Mesothelial cell of epicardium (in vitro differentiated cells): ENCODE measurements at places on chromosomes 2 and 18. TPM values are rescaled to one million over a fixed set of nuclear protein-coding genes. Genes with fewer than 3 reads are reported as not detected.
A peak's percentile ranks its signal among the peaks of the same experiment; 100 is the strongest.

B3GNT7 gene
- total RNA-seq, result 5.2 to 7.0 TPM (median 5.6 TPM) in 3 replicates

TFPI gene
- total RNA-seq, result 80.0 to 89.7 TPM (median 87.9 TPM) in 3 replicates

CABYR gene
- 13.1 to 14.8 TPM (median 13.7 TPM) in 3 replicates for total RNA-seq

CRYBA2 gene
- total RNA-seq, result not detected in 3 replicates

WBP1 gene
- 111 to 113 TPM (median 111 TPM) in 3 replicates for total RNA-seq

KATNAL2 gene
- 7.0 to 8.9 TPM (median 8.9 TPM) in 3 replicates for total RNA-seq

IMPA2 gene
- total RNA-seq, result 29.9 to 30.6 TPM (median 30.4 TPM) in 3 replicates

KCNJ3 gene
- 0.97 to 1.4 TPM (median 1.2 TPM) in 3 replicates for total RNA-seq

PLA2R1 gene
- 14.4 to 15.0 TPM (median 14.8 TPM) in 3 replicates for total RNA-seq

MYO5B gene
- total RNA-seq, result 15.1 to 15.6 TPM (median 15.1 TPM) in 3 replicates

POTEI gene
- 7.0 to 7.3 TPM (median 7.1 TPM) in 3 replicates for total RNA-seq

CACNB4 gene
- total RNA-seq, result 3.3 to 4.1 TPM (median 3.5 TPM) in 3 replicates

DNA sequence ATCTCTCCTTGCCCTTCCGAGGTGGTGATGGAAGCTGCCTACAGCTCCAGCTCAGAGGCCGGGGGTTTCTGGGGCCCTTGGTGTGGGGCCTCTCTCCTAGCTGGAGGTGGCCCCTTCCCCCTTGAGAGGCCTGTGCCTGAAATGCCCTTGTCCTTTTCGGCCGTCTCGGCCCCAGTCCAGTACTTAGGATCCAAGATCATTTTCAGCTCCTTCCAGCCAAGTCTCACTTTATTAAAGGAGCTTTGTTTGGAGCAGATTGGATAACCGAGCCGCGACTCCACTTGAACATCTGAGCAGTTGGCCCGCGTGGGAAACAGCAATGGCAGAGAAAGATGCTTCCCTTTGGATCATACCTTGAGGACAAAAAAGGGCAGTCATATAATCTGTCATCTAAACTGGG, 125.0 kb downstream of the NEDD4L start:
- no peaks in the 10 kb centered on the region for H3K4me1 ChIP-seq
- no peak for DNase-seq
- no peaks in the 10 kb centered on the region for H3K27me3 ChIP-seq
- H3K27ac ChIP-seq, result no peak overlapping the region
- no peak overlapping the region for H3K4me3 ChIP-seq

DNA sequence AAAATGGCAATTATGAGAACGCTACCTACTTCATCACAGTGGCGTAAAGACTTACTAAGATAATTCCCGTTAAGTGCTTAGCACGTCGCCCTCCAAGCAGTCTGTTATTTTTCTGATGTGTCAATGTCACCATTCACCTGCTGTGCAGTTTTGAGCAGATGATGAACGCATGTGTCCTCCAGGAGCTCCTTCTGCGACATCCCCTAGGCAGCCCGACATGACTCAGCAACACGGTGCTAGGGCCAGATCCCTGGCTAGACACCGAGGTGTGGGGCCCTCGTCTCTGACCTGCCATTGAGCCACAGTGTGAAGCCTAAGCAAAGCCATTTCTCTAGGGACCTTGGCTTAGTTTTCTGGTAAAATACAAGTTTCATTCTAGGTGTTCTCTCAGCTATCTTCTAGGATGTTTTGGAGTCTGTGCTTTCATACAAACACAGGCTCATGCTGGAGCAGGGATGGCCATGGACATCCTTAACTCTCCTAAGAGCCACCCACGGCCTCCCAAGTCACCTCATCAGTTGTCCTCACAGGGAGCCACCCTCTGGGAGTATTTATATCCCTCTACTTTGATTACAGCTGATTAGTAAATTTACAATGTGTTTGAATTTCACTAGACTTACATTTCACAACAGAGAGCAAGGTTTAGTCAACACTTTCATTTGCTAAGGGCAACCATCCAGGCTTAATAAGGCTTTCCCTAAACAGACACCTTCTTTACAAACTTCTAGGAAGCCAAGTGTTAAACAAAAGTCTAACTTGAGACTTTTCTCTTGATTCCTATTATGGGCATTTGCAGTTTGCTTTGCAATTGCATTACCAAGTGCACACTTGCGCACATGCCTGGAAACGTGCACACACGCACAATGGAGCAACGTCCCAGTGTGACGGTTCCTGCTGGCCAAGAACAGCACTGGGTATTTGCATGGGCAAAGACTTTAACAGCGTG, 376.8 kb upstream of the ID2 start:
- no peak overlapping the region for H3K4me3 ChIP-seq
- DNase-seq, result no peak
- no peak overlapping the region for H3K27ac ChIP-seq
- H3K4me1 ChIP-seq, result peaks cover 18% of the 10 kb centered on the region
- H3K36me3 ChIP-seq, result no peaks in the 10 kb centered on the region

GRCh38 chr2:10026940-10027569, 16.3 kb upstream of the KLF11 start:
- no peak for DNase-seq
- no peaks in the 10 kb centered on the region for H3K27me3 ChIP-seq
- H3K4me3 ChIP-seq, result no peak overlapping the region
- H3K36me3 ChIP-seq, result no peaks in the 10 kb centered on the region
- no peak overlapping the region for H3K27ac ChIP-seq

GRCh38 chr18:61435064-61435652, 101.9 kb downstream of the CDH20 start:
- H3K36me3 ChIP-seq, result no peaks in the 10 kb centered on the region
- no peaks in the 10 kb centered on the region for H3K27me3 ChIP-seq
- H3K4me3 ChIP-seq, result no peak overlapping the region

DNA sequence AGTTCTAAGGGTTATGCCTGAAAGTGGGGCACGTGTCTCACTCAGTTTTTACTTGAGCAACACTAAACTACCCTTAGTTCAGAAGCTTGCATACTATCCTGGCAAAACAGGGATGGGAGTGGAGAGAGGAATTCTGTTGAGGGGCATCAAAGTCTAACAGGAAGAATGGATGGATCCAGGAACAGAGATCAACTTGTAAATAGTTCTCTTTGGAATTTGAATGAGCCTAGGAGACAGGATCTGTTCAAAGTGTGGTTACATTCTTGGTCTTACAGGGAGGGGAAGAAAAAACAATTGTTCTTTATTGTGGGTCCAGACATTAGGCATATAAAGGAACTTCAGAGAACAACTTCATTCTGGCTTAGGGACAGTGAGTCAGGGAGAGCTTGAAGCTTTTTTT, 560.2 kb downstream of the CNTNAP5 start:
- DNase-seq, result no peak
- H3K4me1 ChIP-seq, result no peaks in the 10 kb centered on the region
- no peak overlapping the region for H3K4me3 ChIP-seq

- H3K27ac ChIP-seq, result no peak overlapping the region
- DNase-seq, result no peak
- peaks cover 14% of the 10 kb centered on the region for H3K4me1 ChIP-seq
- no peaks in the 10 kb centered on the region for H3K36me3 ChIP-seq
- no peak overlapping the region for H3K4me3 ChIP-seq
Observed at GRCh38 chr2:96113367-96113677, 3.0 kb downstream of the ADRA2B start.

DNA sequence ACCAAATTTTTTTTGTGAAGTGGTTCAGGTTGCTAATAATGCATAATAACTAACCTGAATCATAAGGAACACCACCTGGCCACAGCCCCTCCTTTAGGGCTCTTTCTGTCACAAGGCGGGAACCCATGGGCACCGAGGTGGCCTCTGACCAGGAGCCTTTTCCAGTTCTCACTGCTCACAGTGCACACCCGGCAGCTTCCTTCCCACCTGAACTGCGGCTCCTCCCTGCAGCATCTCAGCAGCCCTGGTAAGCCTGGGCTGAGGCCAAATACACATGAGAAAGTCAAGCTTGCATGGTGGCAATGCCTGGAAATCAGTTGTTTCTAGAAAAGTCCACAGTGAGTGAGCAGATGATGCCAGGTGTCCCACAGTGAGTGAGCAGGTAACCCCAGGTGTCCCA, 77.6 kb upstream of the SNTG2 start:
- no peak for DNase-seq
- H3K27ac ChIP-seq, result no peak overlapping the region
- no peaks in the 10 kb centered on the region for H3K4me1 ChIP-seq

DNA sequence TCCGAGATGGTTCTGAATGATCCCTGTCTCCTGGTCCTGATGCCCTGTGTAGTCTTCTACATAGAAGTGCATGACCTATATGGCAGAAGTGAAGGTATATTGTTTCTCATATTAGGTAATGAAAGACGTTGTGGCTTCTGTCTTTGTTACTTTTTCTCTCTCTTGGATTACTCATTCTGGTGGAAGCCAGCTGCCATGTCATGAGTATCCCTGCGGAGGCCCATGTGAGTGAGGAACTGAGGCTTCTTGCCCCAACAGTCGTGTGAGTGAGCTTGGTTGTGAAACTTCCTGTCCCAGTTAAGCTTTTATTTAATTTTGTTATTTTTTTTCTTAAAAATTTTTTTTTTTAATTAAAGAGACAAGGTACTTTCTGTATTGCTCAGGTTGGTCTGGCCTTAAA, 134.7 kb downstream of the UBR3 start:
- no peak overlapping the region for H3K4me3 ChIP-seq
- peaks cover 32% of the 10 kb centered on the region for H3K36me3 ChIP-seq
- no peak for DNase-seq
- H3K27me3 ChIP-seq, result no peaks in the 10 kb centered on the region

GRCh38 chr2:241001413-241002274, 3.2 kb downstream of the SNED1 start:
- H3K4me3 ChIP-seq, result no peak overlapping the region
- no peak overlapping the region for H3K27ac ChIP-seq
- DNase-seq, result peak; percentile 17
- peaks cover 38% of the 10 kb centered on the region for H3K27me3 ChIP-seq

GRCh38 chr2:22221006-22221405, 1097.2 kb downstream of the TDRD15 start:
- DNase-seq, result no peak
- no peak overlapping the region for H3K4me3 ChIP-seq
- no peaks in the 10 kb centered on the region for H3K4me1 ChIP-seq
- H3K36me3 ChIP-seq, result no peaks in the 10 kb centered on the region
- no peak overlapping the region for H3K27ac ChIP-seq

DNA sequence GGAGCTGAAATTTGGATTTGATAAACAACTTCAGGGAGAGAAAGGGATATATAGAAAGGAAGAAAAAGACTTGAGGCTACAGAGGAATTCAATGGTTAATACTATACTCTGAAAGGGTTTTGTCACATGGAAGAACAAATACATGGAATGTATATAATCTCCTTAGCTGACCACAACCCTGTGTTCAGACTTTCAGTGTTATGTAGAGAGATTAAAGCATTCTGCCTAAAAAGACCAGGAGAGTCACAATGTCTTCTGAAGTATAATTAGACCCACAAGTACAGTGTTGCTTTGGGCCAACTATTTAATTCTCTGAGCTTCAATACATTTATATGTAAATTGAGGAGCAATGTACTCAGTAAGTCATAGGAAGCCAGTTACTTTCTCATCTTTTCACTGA, 123.8 kb upstream of the FSHR start:
- H3K4me3 ChIP-seq, result no peak overlapping the region
- H3K27ac ChIP-seq, result no peak overlapping the region
- no peaks in the 10 kb centered on the region for H3K36me3 ChIP-seq

DNA sequence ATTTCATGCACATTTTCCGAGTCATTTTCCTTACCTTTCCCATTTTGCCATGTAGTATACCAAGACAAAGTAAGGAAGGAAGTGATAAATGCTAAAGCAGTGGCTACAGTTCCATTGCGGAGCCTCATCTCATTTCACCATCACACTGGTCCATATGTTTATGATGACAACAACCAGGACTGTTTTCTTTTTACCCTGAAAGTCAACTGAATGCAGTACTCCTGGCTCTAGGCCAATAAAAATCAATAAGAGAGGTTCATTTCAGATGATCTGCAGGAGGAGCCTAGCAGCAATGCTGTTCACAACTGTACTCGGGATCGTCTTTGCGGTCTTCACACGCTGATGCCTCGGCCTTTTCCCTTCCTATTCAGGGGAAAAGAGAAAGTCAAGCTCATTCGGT, 4.7 kb downstream of the MGAT4A start:
- DNase-seq, result no peak
- peaks cover 19% of the 10 kb centered on the region for H3K27me3 ChIP-seq
- no peak overlapping the region for H3K27ac ChIP-seq
- no peak overlapping the region for H3K4me3 ChIP-seq

DNA sequence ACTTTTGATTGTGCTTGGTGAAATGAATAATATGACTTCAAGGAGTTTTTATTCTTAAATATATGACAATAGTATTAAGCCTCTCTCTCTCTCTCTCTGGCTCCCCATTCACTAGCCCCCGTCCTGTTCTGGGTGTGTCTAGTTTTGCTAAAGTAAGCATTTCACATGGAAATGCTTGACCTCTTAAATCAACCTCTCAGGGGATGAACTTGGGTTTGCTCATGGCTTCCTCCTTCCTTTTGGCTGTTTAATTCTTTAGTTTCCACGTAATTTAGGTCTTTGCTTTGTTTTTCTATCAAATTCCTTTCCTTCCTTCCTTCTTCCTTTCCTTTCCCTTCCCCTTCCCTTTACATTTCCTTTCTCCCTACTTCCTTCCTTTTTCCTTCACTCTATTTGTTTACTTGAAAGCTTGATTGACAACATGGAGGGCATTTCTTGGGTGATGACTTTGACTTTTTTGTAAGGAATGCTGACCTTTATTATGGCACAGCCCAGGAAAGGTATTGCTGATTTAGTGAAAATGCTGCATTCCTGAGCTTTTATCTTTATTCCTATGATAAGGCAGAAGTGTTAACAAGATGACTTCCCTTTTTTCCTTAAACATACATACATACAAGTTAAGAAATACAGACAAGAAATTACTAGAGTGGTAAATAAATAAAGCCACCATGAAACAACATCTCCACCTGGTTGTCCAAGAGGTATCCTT, 3.6 kb downstream of the DPP4 start:
- no peak overlapping the region for H3K4me3 ChIP-seq
- DNase-seq, result no peak
- peaks cover 22% of the 10 kb centered on the region for H3K27me3 ChIP-seq
- peaks cover 43% of the 10 kb centered on the region for H3K4me1 ChIP-seq

DNA sequence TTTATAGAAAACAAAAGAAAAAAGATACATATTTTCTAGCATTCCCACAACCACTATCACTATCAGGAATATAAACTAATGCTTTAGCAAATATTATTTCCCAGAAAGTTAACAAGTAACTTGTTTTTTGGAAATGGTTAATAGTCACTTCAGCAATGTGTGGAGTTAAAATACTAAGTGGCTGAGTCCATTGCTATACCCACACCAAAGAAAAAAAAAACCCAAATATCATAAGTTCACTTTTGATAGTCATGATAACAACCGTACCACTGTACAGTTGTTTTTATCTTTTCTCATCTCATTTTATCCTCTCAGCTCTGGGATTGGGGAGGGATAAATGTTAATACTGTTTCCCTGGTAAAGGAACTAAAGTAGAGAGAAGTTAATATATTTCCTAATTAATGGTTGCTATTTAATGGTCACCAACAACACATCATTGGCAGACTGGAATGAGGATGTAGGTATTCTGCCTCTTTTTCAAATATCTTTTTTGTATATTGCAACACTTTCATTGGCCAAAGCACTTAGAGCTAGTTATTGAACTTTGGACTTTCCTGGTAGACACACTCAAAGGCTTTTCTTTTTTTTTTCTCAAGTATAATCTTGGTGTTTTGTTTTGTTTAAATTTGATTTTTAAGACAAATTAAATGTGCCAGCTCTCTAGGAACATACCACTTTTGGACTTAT, 18.4 kb upstream of the KANSL1L start:
- H3K4me1 ChIP-seq, result peaks cover 11% of the 10 kb centered on the region
- H3K27me3 ChIP-seq, result no peaks in the 10 kb centered on the region
- no peak overlapping the region for H3K4me3 ChIP-seq
- H3K36me3 ChIP-seq, result peaks cover 23% of the 10 kb centered on the region
- no peak for DNase-seq
- H3K27ac ChIP-seq, result no peak overlapping the region

- DNase-seq, result no peak
- H3K36me3 ChIP-seq, result peaks cover 9% of the 10 kb centered on the region
- peaks cover 1% of the 10 kb centered on the region for H3K4me1 ChIP-seq
- H3K27ac ChIP-seq, result no peak overlapping the region
- no peaks in the 10 kb centered on the region for H3K27me3 ChIP-seq
- no peak overlapping the region for H3K4me3 ChIP-seq
Observed at GRCh38 chr2:233438573-233439147, 84.4 kb downstream of the DGKD start.
